Smooth muscle cell of the pulmonary artery (primary cell): ENCODE measurements at places on chromosomes 2 and 18. TPM values are rescaled to one million over a fixed set of nuclear protein-coding genes. Genes with fewer than 3 reads are reported as not detected.

Gene IL18R1
- 2.3 and 8.3 TPM in 2 replicates for total RNA-seq

Gene BCL2
- 0.92 and 3.1 TPM in 2 replicates for total RNA-seq

Gene GPR155
- total RNA-seq, result 9.3 and 10.4 TPM in 2 replicates

Gene LRRC30
- not detected in 2 replicates for total RNA-seq

Gene POTEJ
- not detected in 2 replicates for total RNA-seq

Gene CROCC2
- 0.13 TPM in 1 of 2 replicates, not detected in the other for total RNA-seq

Gene CHN1
- total RNA-seq, result 7.8 and 9.6 TPM in 2 replicates

Gene CRYBA2
- total RNA-seq, result not detected in 2 replicates

Gene SCYGR4
- not detected in 2 replicates for total RNA-seq

Gene EPHA4
- 3.6 and 27.3 TPM in 2 replicates for total RNA-seq

Gene ALPI
- not detected in 2 replicates for total RNA-seq

Gene BOK
- 13.4 and 14.5 TPM in 2 replicates for total RNA-seq

Gene TEKT4
- total RNA-seq, result not detected in 2 replicates

Gene SIX2
- total RNA-seq, result 3.9 and 6.2 TPM in 2 replicates

Gene ACVR1
- total RNA-seq, result 59.2 and 62.4 TPM in 2 replicates

Gene TMEM18
- 11.4 and 12.3 TPM in 2 replicates for total RNA-seq

Gene TRABD2A
- total RNA-seq, result 4.0 and 4.7 TPM in 2 replicates

Gene CAPN10
- 20.8 and 33.1 TPM in 2 replicates for total RNA-seq

Gene NEU2
- not detected in 2 replicates for total RNA-seq

Gene PIK3C3
- 55.2 and 57.1 TPM in 2 replicates for total RNA-seq

Gene G6PC2
- total RNA-seq, result not detected in 2 replicates
